ENCODE measurements at places on chromosomes 6 and 20. TPM values are rescaled to one million over a fixed set of nuclear protein-coding genes. Genes with fewer than 3 reads are reported as not detected.

Gene REM1
- total RNA-seq = 0.07 TPM

Gene CTAGE9
- not detected for total RNA-seq

Gene TMEM217
- total RNA-seq = 1.4 TPM

Gene ULBP2
- total RNA-seq = 14.9 TPM

Measured in smooth muscle cell of the pulmonary artery (primary cell).